Fibroblast of lung (primary cell): ENCODE measurements at places on chromosomes 7 and 10. TPM values are rescaled to one million over a fixed set of nuclear protein-coding genes. Genes with fewer than 3 reads are reported as not detected.

Gene GTPBP10
- total RNA-seq: 13.4 and 18.7 TPM in 2 replicates

Gene NME8
- total RNA-seq: not detected in 2 replicates

Gene CRTAC1
- not detected in 2 replicates for total RNA-seq

Gene ZNF3
- total RNA-seq: 26.8 and 30.8 TPM in 2 replicates

Gene MTURN
- total RNA-seq: 12.9 and 16.9 TPM in 2 replicates

Gene SEC23IP
- total RNA-seq: 16.3 and 21.3 TPM in 2 replicates

Gene SFTPA1
- total RNA-seq: not detected in 2 replicates

- peak; percentile 39 for DNase-seq
Measured at GRCh38 chr7:91128683-91129348, 135.4 kb upstream of the FZD1 start.

GRCh38 chr10:30068492-30069223, 9.3 kb upstream of the JCAD start:
- DNase-seq: no peak

DNA sequence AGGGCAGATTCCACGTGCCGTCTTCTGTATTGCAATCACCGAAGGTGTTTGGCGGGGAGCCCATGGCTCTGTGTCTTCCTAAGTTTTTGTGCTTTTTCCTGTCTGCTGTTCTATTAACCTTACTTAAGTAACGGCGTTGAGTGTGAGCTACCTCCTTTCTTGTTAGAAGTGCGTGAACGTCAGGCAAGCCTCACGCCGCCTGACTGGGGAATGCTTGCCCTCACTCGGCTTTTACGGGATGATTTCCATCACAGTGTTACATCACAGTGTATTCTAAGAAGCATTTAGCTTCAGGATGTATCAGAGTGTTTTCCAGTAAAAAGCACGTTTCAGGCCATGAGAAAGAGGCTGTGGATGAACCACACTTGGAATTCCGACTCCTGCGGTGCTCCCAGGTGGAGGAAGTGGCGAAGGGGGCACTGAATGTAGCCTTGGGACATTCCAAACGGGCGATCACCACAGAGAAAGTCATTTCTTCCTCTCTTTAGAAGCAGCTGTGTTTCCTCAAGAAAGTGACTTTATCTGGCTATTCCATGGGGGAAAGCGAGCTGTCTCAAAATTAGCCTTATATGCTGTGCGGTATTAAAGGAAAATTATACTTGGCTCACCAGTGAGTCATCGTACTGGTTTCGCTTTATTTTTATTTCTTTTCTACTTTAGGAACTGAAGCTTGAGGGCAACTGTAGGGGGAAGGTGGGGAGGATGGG, 290.7 kb downstream of the KLF6 start:
- peak; percentile 18 for DNase-seq

DNA sequence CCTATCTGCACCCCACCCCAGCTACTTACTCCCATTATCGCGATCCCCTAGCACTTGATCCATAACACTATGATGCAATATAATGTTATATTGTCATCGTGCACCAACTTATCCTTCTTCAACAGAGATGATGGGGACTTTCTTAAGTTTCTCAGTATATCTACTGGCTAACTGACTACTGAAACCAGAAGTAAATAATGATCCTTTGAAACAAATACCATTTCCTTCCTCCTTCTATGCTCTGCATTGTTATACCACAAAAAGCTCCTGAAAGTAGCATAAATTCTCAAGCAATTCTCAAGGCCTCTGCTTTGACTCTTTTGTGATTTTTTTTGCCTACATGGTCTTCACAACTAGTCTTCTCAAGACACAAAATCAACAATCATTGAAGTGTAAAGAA, 68.9 kb downstream of the HTR7 start:
- no peak for DNase-seq

DNA sequence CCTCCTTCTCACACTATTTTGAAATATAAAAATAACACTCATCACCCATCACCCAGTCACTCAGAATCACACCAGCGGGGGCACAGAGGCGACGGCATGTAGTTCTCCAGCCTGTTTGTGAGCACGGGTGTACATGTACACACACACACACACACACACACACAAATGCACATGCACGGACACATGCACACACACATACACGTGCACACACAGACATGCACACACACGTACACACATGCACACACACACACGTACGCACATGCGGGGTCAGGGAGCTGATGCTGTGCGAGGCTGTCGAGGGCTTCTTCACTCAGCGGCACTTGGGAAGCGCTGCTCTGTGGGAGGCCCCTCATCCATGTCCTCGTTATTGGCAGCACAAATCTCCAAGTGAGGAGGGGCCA, 178.8 kb downstream of the ELFN1 start:
- DNase-seq: no peak

- no peak for DNase-seq
Measured at GRCh38 chr10:63375458-63375857, 90.3 kb downstream of the JMJD1C start.

DNA sequence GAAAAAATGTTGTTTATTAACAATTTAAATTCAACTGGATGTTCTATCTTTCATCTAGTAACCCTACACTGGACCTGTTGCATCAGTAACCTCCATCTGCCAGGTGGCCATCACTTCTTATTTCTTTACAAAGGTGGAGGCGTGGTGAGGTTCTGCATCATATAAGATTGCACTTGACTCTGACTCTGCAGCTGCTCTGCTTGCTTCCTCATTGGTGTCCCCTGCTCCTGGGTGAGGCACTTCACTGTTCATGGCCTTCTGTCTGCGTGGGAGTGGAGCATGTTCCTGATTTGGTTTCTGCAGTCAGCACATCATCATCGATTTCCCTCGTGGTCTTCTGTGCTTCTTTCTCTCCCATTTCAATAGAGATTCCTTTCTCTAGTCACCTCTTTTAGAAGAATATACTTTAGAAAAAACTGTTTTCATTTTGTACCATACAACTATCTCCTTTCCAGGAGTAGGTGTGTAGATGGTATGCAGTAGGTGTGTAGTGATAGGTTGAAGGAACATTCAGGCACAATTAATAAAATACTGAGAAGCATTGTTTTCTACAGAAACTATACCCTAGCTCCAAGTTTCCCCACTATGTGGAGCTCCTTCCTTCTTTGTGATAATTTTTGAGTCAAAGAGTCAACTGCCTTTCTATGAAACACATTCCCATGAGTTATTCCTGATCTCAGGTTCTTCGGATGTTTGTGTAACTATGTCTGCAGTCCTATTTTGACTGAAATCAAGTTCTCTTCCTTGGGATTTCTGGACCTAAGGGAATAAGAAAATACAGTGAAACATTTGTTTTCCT, 231.7 kb upstream of the CNTNAP2 start:
- no peak for DNase-seq

- peak; percentile 83 for DNase-seq
Measured at GRCh38 chr10:3906511-3907111, 121.6 kb upstream of the KLF6 start.

- no peak for DNase-seq
Measured at GRCh38 chr7:1853431-1853985, 183.4 kb downstream of the ELFN1 start.

DNA sequence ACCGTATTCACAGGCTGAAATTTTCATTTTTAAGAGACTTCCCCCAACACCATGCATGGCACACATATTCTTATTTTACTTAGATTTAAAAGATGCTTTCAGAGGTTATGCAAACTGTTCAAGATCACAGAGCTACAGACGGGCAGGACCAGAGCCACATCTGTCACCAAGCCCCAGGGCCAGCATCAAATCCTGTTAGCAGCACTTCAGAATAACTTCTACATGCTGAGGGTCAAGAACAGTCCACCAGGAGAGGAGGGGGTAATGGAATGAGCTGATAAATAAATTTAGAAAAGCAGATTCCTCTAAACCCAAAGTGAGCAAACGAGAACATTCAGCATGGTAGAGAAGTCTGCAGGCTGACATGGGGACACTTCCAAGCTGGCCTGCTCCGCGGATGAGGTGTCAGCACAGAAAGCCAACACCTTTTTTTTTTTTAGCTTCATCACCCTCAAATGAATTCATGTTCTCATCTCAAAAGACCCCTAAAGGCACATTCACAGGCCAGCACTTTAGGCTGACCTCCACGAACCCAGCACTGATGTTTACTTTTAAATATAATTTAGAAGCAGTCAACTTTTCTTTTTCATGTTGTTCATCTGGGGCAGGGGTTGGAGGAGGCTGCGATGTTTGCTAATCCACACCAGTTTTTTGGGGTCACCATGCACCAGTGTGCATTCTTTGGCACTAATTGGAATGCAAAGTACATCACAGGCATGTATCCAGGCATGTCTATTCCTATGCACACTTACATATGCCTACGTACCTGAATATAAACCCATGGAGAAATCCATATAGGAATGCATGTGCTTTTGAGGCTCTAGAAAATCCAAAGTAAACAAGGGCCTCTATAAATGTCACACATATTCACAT, 249.0 kb downstream of the TNS3 start:
- DNase-seq: no peak

- no peak for DNase-seq
Measured at GRCh38 chr7:127690337-127690736, 38.3 kb downstream of the SND1 start.

DNA sequence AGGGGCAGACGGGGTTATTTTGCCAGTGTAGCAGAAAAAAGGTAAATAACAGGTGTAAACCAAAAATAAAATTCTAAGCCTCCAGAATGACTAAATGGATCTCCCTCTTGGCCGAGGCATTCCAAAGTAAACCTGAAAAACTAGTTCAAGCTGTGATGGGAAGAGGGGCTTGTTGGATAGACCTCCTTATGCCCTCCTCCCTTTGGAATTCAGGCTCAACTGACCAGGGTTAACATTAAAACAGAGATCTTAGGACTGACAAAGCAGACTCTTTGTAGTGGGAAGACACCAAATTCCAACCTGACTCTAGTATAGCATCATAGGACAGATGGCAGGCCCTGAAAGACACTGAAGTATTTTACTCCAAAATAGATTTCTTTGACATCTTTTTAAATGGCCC, 113.8 kb upstream of the ITGB1 start:
- no peak for DNase-seq

DNA sequence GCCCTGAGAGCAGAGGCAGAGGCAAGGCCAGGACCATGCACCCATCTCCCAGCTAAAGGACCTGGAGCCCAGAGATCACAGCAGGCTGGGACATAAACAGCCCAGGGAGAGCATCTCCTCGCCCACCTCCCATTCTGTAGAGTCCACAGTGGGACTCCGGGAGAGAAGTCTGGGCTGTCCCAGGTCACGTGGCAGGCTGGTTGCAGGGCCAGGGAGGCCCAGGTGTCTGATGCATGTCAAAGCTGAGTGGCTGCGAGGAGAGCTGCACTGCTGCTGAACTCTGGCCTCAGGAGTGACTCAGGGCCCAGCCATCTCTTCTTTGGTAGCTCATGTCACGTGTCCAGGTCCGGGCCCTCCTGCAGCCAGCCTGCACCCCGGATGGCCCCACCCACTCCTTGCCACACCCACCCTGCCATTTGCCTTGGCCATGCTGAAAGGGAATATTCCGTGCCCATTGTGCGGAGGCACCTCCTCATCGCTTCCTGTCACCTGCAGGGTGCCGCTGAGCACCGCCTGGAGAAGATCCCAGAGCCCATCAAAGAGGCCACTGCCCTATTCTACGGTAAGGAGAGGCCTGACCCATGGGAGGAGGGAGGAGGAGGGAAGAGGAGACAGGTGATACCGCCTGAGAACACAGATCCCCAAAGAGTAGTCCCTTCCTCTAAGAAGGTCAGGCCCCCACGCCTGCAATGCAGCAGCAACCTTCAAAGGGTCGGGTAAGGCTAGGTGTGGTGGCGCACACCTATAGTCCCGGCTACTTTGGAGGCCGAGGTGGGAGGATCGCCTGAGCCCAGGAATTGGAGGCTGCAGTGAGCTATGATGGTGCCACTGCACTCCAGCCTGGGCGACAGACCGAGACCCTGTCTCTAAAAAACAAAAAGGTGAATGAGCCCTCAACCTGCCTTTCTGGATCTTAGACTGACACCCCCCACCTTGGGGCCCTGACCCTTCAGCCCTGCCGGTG, 12.6 kb upstream of the SH2B2 start:
- DNase-seq: peak; percentile 78

GRCh38 chr7:28280516-28280915, 99.9 kb upstream of the JAZF1 start:
- DNase-seq: no peak

DNA sequence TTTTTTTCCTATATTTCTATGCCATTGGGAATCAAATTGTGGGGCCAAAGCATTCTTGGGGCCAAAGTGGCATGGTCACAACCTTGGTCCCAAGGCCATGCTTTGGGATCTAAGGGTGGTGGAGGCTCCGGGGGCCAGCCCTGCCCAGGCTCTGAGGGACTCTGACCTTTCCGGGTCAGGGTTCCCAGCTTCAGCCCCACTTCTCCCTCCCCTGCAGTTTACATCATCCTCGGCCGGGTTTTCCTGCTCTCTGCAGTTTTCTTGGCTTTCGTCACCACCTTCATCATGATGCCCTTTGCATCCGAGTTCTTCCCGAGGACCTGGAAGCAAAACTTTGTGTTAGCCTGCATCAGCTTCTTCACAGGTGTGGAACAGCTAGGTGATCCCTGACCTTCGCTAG, 8.5 kb downstream of the TMEM225B start:
- DNase-seq: no peak

DNA sequence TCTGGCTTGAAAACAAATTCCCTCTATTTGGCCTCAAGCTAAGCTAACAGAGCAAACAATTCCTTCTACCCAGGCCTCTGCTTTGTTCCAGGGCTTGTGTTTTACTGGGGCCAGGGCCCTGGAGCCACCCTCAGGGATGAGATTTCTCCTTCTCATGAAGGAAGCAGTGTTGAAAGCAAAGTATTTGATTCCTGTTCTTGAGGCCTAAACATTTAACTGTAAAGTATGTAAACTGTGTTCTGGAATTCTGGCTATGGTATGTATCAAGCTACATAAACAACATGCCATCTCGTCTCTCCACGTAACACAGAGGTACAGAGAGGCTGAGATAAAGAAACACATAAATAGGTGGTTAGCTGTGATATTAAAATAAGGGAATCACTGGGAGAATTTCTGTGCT, 81.8 kb downstream of the HERPUD2 start:
- no peak for DNase-seq

DNA sequence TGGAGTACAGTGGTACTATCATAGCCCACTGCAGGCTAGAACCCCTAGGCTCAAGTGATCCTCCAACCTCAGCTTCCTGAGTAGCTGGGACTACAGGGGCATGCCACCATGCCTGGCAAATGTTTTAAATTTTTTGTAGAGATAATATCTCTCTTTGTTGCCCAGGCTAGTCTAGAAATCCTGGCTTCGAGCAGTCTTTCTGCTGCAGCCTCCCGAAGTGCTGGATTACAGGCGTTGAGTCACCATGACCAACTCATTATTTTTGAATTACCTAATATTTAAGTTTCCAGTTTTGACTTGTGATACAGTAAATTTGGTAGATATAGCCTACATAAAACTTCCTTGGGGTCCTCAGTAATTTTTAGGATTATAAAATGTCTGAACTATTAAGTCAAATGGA, 74.1 kb downstream of the RUNDC3B start:
- no peak for DNase-seq

GRCh38 chr10:11870461-11870780, 47.3 kb downstream of the PROSER2 start:
- DNase-seq: no peak
